H7 (cell line): ENCODE measurements at places on chromosomes 16 and 17. TPM values are rescaled to one million over a fixed set of nuclear protein-coding genes. Genes with fewer than 3 reads are reported as not detected.

- no peak for DNase-seq
Observed at GRCh38 chr17:32629563-32630190, 142.9 kb downstream of the CDK5R1 start.

RHBDF1 gene
- 38.2 and 42.5 TPM in 2 replicates for total RNA-seq

ERCC4 gene
- total RNA-seq, result 6.6 and 8.6 TPM in 2 replicates

SLC16A11 gene
- 0.24 and 0.37 TPM in 2 replicates for total RNA-seq

- no peak for DNase-seq
Observed at GRCh38 chr16:8576141-8577004, 13.9 kb downstream of the TMEM114 start.

HOXB9 gene
- 0.04 TPM in 1 of 2 replicates, not detected in the other for total RNA-seq

DNA sequence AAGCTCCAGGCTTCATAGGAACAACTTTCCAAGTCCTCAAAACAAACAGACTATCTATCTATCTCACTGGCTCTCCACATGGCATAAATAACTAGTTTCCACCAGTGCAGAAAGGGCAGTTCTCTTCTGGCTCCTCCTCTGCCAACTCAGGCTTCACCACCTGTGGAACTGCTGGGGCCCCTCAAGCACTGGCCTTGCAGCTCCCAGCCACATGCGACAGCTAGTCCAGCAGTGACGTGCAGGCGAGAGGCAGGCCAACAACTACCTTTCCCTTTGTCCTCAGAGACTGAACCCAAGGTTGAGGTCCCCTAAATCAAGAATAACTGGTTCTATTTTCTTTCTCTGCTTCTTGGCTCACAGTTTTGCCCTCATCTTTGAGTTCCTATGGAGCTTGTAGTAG lies 137.6 kb downstream of the AATF start:
- DNase-seq, result no peak

- peak; percentile 61 for DNase-seq
Observed at GRCh38 chr16:29156511-29156910, 171.7 kb downstream of the LAT start.

- no peak for DNase-seq
Observed at GRCh38 chr17:59572301-59572924, 7.0 kb downstream of the DHX40 start.

GRCh38 chr17:1852327-1852726 lies 22.5 kb downstream of the RPA1 start:
- DNase-seq, result no peak

DNA sequence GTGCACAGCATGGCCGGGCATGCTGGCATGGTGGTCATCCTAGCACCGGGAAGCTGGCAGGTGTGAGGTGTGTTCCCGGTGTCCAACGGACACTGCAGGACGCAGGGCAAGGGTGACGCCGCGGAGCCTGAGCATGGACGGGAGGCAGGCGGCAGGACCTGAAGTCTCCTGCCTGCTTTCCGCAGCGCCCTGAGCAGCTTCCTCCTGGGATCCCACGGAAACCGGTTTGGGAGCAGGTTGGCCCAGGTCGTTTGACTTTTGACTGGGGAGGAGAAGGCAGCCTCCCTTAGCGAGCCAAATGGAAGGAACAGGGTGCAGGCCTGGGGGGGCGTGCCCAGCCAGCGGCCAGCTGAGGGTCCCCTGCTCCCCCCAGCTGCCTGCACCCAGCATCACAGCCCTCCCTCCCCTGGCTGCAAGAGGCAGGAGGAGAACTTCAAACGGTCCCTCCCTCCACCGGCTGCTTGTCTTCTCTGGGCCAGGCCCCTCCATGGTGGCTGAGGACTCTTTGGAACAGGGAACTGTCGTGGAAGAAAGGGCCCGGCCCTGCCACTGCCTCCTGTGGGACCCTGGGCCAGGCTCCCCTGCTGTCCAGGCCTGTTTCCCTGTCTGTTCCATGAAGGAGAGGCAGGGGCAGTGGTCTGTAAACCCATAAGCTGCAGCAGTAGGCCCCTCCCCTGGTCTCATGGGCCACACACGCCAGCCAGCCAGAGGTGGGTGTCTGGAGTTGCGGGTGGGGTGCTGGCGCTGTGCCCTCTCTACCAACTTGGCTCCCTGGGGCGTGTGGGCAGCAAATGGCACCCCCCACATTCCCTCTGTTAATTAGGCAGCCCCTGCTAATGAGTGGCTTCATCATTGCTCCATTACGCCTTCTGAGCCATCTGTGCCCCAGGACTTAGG lies 7.8 kb upstream of the ADGRG1 start:
- peak; percentile 72 for DNase-seq

DNA sequence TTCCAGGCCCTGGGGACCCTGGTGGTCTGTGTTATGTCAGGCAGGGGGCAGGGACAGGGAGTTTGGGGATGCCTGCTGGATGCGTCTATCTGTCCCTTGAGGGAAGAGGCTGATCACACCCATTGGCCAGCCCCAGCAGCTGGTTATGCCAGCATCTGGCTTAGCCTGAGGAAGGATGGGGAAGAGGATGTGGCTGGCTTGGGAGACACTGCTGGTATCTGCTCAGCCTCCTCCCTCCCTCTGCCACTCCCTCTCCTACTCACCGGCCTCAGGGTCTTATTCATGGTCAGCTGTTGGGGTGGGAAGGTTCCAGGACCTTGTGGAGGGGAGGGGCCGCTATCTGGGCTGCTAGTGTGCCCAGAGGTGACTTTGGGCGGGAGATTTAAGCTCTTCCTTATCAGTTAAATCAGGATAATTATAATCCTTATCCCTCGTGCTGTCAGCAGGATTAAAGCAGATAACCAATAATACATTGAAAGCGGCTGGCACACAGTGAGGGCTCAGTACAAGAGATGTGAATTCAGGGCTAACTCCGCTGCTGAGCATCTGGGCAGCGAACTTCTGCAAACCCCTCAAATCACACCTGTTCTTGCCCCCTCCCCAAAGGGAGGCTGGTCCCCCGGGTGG lies 36.0 kb upstream of the MLKL start:
- DNase-seq, result peak; percentile 35
